ENCODE measurements at places on chromosomes 1 and 21. TPM values are rescaled to one million over a fixed set of nuclear protein-coding genes. Genes with fewer than 3 reads are reported as not detected.

Gene DCAF8
- 167 TPM for total RNA-seq

Gene FAM110D
- 10.6 TPM for total RNA-seq

Gene CACHD1
- 5.3 TPM for total RNA-seq

Gene KDM5B
- total RNA-seq: 32.0 TPM

Gene PLPPR5
- not detected for total RNA-seq

DNA sequence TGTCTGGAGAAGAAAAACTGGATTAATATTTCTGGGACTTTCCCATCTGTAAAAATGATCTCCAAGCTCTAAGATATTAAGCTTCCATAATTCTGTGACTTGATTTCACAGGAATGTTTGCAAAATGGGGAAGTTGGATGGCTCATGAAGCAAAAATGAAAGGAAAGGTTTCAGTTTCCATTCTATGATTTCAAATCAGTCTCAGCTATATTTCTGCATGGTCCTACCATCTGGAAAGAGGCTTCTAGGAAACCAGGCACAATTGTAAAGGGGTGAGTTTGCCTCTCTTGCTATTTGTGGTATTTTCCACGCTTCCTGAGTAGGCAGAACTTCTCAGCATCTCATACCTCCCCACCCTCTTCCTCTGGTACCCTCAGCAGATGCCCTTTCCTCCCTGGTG lies 22.4 kb upstream of the ACTN2 start:
- no peak overlapping the region for H3K27ac ChIP-seq
- peak overlapping the region; percentile 47 for H3K4me3 ChIP-seq
- no peak for DNase-seq

- peaks cover 16% of the 10 kb centered on the region for H3K4me1 ChIP-seq
- peak overlapping the region; percentile 57 for H3K4me3 ChIP-seq
- H3K27ac ChIP-seq: peak overlapping the region; percentile 36
- H3K36me3 ChIP-seq: no peaks in the 10 kb centered on the region
Measured at GRCh38 chr21:42524341-42525028, 10.8 kb downstream of the SLC37A1 start.

DNA sequence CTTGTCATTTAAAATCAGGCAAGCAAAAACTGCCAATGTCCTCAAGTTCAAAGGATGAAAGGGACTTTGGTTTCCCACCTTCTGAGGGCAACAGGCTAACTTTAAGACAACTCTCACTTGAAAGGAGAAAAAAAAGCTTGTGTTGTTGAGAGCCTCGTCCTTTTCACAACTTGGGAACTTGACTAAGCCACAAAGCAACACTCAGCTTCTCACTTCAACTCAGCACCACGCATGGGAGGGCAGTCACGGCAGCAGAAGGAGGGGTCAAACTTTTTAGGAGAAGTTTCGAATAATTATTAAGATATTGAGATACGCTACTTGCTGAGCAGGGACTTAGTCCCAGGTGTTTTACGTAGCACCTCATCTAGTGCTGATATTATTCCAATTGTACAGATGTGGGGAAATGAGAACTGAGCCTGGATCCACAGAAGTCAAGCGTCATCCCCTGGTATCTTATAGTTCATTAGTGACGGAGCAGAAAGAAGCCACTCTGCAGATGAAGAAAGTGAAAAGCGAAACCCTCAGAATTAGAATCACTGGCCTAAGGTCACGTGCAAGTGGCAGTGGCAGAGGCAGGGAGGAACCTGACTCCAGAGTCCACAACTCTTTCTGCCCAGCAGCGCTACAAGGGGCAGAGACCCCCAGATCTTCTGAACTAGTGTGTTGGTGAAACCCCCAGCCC lies 83.6 kb downstream of the JAK1 start:
- H3K27ac ChIP-seq: no peak overlapping the region
- H3K4me1 ChIP-seq: no peaks in the 10 kb centered on the region
- no peaks in the 10 kb centered on the region for H3K27me3 ChIP-seq
- no peak for DNase-seq

DNA sequence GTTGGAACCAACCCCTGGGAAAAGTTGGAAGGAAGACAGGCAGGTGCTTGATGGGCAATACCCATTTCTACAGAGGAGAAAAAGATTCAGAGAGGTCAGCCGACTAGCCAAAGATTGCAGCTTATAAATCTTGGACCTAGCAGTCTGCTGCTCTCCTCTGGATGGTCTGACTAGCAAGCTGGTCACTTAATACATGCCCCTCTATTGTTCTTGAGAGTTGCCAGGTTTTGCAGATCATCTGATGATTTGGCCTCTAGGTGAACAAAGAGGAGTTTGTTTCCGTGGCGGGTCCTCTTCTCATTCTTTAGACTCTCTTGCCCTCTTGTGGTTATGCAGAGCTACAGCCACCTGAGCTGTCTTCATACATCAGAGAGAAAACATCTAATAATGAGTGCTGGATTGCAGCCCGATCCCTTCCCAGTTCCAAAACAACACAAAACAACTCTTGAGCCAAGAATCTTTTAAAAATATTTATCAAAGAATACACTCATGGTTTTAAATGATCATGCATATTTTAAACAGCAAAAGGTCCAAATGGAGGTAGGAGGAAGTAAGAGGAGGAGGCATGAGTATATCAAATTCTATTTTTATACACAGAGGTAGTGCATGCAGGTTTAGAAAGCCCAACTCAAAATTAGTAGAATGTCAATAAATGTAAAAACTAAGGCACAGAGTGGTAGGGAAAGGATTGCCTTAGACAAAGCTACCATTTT lies 115.7 kb downstream of the SLC30A10 start:
- no peaks in the 10 kb centered on the region for H3K27me3 ChIP-seq
- H3K36me3 ChIP-seq: no peaks in the 10 kb centered on the region
- no peak overlapping the region for H3K4me3 ChIP-seq
- H3K27ac ChIP-seq: no peak overlapping the region
- H3K4me1 ChIP-seq: no peaks in the 10 kb centered on the region

DNA sequence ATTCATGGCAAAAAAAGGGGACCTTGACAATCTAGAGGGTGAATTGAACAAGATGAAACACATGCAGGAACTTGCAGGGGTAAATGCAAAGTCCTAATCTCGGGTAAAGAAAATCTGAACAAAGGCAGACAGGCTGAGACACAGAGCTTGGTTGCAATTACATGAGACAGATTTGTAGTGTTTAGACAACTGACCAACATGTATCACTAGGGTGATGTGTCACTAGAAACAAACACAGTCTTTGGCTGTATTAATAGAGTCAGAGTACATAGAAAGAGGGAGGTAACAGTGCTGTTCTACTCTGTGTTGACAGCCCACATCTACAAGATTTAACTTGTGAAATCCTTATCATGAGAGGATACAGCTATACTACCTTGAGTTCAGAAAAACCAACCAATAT lies 78.1 kb upstream of the GRIK3 start:
- H3K4me1 ChIP-seq: no peaks in the 10 kb centered on the region
- H3K27ac ChIP-seq: no peak overlapping the region
- DNase-seq: no peak
- H3K27me3 ChIP-seq: no peaks in the 10 kb centered on the region

- H3K4me1 ChIP-seq: peaks cover 10% of the 10 kb centered on the region
- DNase-seq: no peak
- no peaks in the 10 kb centered on the region for H3K27me3 ChIP-seq
- no peak overlapping the region for H3K4me3 ChIP-seq
- H3K27ac ChIP-seq: no peak overlapping the region
Measured at GRCh38 chr1:116988248-116988647, 13.3 kb upstream of the CD101 start.

DNA sequence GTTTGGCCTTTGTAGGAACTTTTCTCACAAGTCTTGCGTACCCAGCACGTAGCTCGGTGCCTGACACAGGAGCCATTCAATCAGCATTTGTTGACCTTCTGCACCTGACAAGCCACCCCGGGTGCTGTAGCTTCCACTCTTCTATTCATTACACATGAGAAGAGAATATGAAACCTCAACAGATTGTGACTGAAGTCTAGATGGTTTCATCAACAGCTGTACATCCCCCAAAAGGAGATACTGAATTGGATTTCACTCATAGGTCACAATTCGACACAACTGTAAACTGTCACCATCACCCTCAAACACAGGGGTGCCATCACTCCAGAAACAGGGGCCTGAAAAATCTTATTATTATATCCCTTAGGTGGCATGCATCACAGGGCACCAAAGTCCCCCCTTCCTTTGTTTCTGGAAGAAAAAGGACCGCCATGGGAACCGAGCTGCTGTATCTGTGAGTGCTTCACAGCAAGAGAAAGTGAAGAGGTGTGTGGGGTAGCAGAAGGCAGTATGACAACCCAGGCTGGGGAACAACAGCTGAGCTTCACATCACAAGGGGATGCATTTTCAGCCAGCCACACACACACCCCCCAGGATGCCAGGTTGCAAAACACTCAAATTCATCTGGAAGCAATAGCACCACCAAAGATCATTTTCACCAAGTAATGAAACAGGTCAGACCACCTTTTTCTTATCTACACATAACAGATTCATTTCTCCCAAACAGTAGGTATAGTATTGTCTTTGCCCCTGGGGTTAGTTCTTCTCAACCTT lies 225.7 kb downstream of the TOMM20 start:
- no peak overlapping the region for H3K27ac ChIP-seq
- H3K36me3 ChIP-seq: no peaks in the 10 kb centered on the region
- H3K4me3 ChIP-seq: no peak overlapping the region
- DNase-seq: no peak

DNA sequence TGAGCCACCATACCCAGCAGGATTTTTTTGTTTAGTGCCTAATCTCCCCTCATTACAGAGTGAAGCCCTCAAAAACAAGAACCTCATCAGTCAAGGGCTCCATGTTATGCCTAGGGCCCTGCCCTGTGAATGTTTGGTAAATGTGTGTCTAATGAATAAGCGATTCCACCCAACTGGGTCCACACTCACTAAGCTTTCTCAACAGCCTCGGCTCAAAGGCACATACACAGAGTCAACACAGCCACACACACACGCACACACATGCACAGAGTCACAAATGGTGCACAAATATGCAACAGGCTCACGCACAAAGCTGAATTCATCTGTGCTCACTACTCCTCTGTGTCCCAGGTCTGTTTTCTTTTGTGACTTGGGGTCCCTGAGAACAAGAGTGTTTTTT lies 11.7 kb upstream of the SYNC start:
- no peak overlapping the region for H3K4me3 ChIP-seq
- H3K27ac ChIP-seq: no peak overlapping the region
- H3K36me3 ChIP-seq: no peaks in the 10 kb centered on the region

GRCh38 chr1:179177182-179177581 lies 52.3 kb downstream of the ABL2 start:
- no peak for DNase-seq
- H3K36me3 ChIP-seq: no peaks in the 10 kb centered on the region
- H3K27ac ChIP-seq: peak overlapping the region; percentile 43
- peaks cover 39% of the 10 kb centered on the region for H3K4me1 ChIP-seq
- H3K27me3 ChIP-seq: no peaks in the 10 kb centered on the region
- H3K4me3 ChIP-seq: no peak overlapping the region

DNA sequence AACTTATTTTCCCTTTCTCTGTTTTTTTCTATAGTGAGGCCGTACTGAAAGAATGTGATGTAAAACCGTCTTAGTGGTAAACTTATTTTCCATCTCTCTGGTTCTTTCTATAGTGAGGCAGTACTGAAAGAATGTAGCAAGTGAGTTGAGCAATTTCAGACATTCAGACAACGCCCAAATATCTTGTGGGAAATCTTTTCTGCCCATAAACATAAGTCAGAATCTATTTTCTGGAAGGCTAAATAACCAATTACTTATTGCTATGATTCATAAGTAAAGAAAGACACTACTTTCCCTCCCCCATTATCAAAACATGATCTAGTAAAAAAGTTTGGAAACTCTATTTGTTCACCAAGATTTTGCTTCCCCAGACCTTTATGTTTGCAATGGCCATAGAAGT lies 18.8 kb upstream of the SCCPDH start:
- H3K4me3 ChIP-seq: no peak overlapping the region
- DNase-seq: no peak
- no peak overlapping the region for H3K27ac ChIP-seq
- no peaks in the 10 kb centered on the region for H3K27me3 ChIP-seq

DNA sequence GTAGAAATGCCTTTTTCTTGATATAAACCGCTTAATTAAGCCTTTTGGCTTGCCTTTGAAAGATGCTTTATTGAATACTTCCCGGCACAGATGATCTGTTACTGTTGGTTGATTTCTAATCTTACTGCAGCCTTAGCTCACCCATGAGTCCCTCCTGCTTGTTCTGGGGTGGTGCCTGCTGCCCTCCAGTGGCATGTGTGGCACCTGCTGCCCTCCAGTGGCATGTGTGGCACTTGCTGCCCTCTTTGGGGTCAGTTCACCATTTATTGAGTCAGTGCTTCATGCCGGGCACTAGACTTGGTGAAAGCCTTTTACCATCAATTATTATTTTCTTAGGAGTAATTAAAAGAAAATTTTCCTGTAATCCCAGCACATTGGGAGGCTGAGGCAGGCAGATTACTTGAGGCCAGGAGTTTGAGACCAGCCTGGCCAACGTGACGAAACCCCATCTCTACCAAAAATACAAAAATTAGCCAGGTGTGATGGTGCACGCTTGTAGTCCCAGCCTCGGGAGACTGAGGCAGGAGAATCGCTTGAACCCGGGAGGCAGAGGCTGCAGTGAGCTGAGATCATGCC lies 54.3 kb downstream of the ADARB1 start:
- peaks cover 42% of the 10 kb centered on the region for H3K4me1 ChIP-seq
- H3K27ac ChIP-seq: peak overlapping the region; percentile 93
- no peaks in the 10 kb centered on the region for H3K36me3 ChIP-seq
- no peak for DNase-seq
- no peaks in the 10 kb centered on the region for H3K27me3 ChIP-seq
- peak overlapping the region; percentile 11 for H3K4me3 ChIP-seq

DNA sequence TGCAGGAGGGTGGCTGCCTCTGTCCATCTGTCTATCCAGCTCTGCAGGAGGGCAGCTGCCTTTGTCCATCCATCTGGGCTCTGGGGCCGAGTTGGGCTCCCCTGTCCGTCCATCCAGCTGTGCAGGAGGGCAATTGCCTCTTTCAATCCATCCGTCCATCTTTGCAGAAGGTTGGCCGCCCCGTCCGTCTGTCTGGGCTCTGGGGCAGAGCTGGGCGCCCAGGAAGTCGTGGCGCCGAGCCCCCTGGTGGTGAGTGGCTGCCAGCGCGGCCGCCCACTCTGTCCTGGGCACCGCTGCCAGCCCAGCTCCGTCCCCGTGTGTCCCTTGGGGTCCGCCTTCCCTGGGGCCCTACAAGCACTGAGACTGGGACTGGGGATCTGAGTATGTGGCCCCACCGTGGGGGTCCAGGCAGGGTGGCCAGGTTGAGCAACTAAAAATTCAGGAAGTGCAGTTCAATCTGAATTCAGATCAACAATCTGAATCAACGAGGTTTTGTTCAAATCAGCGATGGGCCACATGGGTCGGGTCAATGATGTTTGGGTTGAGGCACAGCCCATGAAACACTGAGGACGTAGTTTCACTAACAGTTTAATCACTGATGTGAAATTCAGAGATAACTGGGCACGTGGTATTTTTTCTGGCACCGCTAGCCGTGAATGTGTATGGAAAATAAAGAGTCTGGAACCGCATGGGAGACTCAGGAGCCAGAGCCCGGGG lies 99.1 kb upstream of the ACTRT2 start:
- peaks cover 41% of the 10 kb centered on the region for H3K4me1 ChIP-seq
- H3K27me3 ChIP-seq: no peaks in the 10 kb centered on the region
- H3K27ac ChIP-seq: no peak overlapping the region
- H3K4me3 ChIP-seq: peak overlapping the region; percentile 38
- H3K36me3 ChIP-seq: no peaks in the 10 kb centered on the region

All from thoracic aorta (tissue), 2 donors.